ENCODE measurements at places on chromosomes 2 and 18.

DNA sequence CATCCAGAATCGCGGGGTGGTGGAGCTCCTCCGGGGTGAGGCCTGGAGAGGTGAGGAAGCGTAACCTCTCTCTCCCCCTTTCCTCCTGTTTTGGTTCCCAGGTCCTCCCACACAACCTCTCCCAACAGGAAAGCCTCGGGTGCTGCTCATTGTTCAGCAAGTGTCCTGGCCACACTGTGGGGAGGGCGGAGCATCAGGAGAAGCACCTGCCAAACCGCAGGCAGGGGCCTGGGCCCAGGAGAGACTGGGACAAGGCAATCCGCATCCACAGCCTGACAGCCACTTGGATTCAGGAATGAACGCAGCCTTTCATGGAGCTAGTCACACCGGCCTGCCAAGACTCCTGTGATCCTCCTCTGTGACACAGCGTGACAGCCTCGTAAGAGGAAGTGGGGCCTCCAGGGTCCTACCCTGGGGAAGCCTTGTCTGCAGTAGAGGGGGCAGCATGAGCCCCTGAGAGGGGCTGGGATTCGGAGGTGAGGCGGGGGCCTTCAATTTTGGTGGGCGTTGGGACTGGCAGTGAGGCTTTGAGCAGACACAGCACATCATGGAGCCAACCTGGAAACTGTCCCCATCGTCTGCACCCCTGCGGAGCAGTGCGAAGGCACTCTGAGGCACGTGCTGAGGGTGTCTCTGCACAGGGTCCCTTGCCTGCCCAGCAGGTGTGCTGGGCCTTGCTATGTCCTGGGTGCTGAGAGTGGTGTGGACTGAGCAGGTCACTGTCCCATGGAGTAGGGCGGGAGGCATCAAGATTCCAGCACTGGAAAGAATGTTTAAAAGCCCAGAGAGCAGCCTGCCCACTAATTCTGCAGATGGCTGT, 62.2 kb downstream of the EDAR start:
- no peak for DNase-seq

DNA sequence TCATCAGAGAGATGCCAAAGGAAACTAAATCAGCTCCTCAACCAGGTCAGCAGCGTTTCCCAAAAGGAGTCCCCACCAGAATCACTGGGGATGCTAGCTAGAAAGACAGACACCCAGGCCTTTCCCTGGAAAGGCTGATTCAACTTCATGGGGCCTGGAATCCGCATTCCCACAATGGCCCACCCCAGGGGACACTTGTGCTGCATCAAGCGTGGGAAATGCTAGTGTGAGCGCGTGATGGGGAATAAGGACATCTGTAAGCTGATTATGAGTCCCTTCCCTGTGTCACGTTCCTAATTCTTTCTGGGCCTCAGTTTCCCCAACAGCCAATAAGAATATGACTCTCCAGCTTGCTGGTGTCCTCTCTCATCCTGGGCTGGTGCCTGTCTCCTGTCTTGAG, 2.2 kb upstream of the WNT10A start:
- no peak for DNase-seq

DNA sequence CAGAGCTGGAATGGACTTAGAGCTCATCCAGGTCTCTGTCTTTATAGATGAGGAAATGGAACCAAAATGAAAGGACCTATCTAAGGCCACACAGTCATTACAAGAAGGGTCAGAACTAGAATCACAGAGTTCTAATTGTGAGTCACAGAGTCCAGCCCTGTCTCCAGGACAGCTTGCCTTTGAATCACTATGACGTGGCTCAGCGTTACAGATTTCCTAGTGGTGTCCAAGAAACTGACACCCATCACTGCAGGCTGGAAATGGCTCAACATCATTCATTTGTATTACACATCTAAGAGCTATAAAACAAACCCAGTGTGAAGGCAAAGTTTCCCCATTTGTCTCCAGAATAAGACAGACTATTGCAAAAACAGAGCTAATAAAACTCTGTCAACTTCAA, 164.3 kb upstream of the SIX2 start:
- no peak for DNase-seq

- DNase-seq, result no peak
Measured at GRCh38 chr2:199932312-199932855, 21.3 kb downstream of the C2orf69 start.

- no peak for DNase-seq
Measured at GRCh38 chr18:45783097-45784075, 42.1 kb upstream of the SIGLEC15 start.

DNA sequence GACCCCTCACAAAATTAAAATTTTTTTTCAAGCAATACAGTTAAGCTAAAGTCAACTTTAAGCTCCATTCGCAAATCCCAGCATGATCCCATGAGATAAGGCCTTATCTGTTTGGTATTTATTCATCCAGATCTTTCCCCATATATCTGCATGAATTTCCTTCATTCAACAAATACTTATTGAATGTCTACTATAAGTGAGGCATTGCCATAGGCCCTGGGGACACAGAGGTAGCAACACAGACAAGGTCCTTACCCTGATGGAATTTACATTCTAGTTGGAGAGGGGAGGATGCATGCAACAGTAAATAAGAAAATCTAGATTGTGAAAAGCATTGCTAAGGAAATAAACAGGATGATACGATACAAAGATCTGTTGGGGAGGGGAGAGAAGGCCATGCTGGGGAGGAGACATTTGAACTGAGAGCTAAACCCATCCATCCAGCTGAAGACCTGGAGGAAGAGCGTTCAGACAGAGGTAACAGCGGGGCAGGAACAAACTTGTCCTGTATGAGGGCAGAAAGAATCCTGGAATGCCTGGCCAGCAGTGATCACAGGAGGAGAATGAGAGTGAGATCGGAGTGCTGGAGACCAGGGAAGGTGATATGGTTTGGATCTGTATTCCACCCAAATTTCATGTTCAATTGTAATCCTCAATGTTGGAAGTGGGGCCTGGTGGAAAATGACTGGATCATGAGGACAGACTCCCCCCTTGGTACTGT, 71.6 kb downstream of the SDC1 start:
- DNase-seq, result no peak

DNA sequence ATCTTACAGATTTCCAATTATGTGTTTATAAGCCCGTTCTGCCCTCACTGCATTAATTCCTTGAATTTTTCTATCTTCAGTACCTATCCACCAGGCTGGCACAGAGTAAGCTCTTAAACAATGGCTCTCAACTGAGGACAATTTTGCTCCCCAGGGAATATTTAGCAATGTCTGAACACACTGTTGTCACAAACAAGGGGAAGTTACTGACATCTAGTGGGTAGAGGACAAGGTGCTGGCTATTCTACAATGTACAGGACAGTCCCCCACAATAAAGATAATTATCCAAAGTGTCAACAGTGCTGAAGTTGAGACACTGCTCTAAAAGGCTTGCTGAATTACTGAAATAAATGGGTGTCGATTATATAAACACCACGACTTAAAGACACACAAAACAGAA, 5.0 kb downstream of the NDUFS1 start:
- no peak for DNase-seq
